Stimulated activated CD4-positive, alpha-beta T cell treated with anti-CD3 and anti-CD28 coated beads, Interleukin-1b, Interleukin-23, amount 100 ng/mL, for 1 hour (primary cell): ENCODE measurements at places on chromosomes 5 and 9.

- DNase-seq = no peak
These were observed 22.6 kb downstream of the CLPTM1L start for GRCh38 chr5:1322036-1322900.

DNA sequence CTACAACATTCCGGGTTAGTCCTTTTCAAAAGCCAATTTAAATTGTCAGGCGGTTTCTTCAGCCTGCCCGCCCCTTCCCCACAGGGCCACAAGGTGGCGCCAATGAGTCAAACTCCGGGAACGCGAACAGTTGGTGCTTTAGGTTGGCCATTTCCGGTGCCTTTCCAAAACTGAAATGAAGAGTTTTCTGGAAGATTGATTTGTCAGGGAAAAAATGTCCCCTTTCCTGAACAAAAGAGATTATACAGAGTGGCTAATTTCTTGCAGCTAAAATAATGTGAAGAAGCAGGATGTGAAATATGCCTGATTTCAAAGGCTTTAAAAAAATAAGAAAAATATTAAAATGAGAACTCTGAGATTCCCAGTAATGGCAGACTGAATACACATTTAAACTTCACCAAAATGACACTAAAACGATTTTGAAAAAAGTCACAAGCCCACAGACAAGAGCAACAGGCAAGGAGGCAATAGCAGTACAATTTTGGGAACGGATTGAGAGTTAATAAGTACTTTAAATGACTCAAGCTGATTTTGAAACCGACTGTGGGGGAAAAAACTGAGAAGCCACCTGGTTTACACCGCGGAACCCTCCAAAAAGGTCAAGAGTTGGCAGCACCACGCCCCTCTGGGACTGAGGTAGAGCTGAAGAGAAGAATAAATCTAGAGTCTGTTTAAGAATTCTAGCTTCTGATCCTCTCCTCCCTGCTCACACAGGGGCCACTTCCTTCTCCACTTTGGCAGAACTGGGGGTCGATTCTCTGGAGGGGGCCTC, 45.7 kb downstream of the SLC46A2 start:
- DNase-seq = peak; percentile 37

DNA sequence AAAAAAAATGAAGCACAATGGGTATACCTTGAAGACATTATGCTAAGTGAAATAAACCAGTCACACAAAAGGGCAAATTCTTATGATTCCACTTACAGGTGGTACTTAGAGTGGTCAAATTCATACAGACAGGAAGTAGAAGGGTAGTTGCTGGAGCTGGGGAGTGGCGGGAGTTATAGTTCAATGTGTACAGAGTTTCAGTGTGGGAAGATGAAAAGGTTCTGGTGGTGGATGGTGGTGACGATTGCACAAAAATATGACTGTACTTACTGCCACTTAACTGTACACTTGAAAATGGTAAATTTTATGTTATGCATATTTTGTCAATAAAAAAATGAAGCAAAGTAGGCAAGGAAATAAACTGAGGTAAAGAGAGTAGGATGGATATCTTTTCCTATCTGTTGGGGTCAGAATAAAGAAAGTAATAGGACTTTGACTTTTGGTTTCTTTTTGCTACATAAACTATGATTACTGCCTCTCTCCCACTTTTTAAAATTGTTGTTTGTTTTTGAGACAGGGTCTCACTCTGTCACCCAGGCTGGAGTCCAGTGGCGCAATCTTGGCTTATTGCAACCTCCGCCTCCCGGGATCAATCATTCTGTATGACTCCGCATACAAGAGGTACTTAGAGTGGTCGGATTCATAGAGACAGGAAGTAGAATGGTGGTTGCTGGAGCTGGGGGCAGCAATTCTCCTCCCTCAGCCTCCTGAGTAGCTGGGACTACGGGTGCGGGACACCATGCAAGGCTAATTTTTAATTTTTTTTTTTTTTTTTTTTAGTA, 4.0 kb upstream of the PSAT1 start:
- no peak for DNase-seq

DNA sequence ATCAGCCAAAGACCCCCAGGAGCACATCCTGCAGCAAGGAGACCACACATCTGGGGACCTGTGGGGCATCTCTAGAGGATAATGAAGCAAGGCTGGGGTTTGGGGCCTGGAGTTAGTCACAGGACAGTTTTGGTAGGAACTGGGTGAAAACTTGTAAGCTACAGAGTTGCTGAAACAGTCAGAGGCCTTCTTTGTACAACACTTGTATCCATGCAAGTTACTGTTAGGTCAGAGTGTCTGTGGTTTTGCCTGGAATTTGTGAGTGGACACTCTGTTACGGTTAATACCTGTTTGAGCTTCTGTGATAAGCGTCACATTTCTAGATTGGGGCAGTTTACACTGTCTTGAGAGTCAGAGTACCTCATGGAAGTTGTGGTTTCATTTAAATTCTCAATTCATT, 22.6 kb upstream of the ASPN start:
- no peak for DNase-seq

- no peak for DNase-seq
These were observed 1.6 kb upstream of the SUB1 start for GRCh38 chr5:32583582-32584232.

DNA sequence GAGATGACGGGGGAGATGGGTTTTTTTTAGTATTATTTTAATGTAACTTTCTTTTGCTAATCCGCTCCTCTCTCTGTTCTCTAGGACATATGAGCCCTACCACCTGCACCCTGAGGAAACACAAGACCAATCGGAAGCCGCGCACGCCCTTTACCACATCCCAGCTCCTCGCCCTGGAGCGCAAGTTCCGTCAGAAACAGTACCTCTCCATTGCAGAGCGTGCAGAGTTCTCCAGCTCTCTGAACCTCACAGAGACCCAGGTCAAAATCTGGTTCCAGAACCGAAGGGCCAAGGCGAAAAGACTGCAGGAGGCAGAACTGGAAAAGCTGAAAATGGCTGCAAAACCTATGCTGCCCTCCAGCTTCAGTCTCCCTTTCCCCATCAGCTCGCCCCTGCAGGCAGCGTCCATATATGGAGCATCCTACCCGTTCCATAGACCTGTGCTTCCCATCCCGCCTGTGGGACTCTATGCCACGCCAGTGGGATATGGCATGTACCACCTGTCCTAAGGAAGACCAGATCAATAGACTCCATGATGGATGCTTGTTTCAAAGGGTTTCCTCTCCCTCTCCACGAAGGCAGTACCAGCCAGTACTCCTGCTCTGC, 4.8 kb downstream of the MSX2 start:
- no peak for DNase-seq

DNA sequence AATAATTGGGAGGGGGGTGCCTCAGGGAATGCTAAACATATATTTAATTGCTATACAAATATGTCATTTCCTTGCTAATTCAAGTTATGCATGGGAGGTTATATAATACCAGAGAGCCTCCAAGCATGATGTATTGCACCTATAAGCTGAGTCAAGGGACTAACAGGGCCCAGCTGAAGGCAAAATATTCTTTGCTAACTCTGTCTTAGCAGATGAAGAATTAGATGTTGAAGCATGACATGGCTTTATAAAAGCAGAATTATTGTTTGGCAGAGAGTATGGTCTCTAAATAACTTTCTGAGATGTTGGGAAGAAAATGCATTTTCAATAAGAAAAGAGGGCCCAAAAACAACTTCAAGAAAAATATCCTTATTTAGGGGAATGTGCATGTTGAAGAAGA, 60.4 kb downstream of the SGCD start:
- DNase-seq = no peak
